Amygdala (tissue), 56 donors: ENCODE measurements at places on chromosomes 12 and 14.

- no peak for DNase-seq
These were observed 380.0 kb downstream of the LRFN5 start for GRCh38 chr14:41986700-41987099.

GRCh38 chr12:22477894-22478287, 66.5 kb downstream of the C2CD5 start:
- no peak for DNase-seq

GRCh38 chr14:29587761-29588470, 339.7 kb downstream of the PRKD1 start:
- no peak for DNase-seq

GRCh38 chr14:103646189-103646588, 17.2 kb downstream of the KLC1 start:
- no peak for DNase-seq

GRCh38 chr14:104875811-104876210, 10.7 kb downstream of the CEP170B start:
- DNase-seq, result no peak

GRCh38 chr14:92387578-92387977, 64.6 kb downstream of the SLC24A4 start:
- DNase-seq, result no peak

DNA sequence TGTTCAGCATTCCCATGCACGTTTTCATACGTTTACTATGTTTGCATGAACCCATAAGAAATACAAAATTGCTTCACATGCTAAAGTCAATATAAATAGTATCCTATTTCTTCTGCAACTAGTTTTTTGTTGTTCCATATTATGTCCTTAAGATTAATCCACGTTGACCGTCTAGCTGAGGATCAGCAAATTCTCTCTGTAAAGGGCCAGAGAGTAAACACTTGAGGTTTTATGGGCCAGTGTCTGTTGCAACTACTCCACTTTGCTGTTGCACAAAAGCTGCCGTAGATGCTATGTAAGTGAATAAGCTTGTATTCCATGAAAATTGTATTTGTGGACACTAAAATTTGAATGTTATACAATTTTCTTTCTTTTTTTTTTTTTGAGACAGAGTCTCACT, 21.1 kb upstream of the PITPNM2 start:
- no peak for DNase-seq

GRCh38 chr14:54396183-54396492, 669 bp upstream of the CDKN3 start:
- DNase-seq, result no peak

DNA sequence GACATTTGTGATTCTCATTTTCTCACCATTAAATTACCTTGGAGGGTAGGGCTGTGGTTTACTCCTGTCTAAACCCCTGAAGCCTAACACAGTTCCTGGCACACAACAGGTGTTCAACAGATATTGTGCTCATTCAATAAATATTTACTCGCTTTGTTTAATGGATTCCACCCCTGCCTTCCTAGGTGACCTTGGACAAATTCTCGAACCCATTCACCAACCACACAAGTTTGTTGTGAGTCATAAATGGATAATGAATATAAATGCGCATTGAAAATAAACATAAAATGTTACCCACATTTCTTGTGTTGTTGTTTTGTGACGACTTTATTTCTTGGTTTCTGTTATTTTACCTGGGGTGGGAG, 362 bp upstream of the TSFM start:
- no peak for DNase-seq

DNA sequence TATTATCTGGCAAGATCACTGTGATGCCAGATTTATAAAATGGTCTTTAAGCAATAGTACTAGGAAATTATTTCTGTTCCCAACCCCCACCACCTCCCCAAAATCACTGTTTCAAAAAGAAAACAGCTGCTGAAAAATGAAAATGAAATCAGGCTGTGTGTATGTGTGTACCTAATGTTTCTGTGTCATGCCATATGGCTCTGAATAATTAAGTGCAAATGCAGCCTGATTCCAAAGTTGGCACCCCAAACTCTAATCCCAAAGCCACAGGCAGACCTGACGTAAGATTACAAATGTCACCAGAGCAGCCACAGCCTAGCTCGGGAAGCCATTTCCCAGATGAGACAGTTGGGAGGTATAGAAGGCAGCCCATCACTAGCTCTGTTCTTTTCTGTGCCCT, 175.5 kb downstream of the MED13L start:
- DNase-seq, result no peak

- no peak for DNase-seq
These were observed 169.9 kb downstream of the DYRK2 start for GRCh38 chr12:67818459-67818903.

DNA sequence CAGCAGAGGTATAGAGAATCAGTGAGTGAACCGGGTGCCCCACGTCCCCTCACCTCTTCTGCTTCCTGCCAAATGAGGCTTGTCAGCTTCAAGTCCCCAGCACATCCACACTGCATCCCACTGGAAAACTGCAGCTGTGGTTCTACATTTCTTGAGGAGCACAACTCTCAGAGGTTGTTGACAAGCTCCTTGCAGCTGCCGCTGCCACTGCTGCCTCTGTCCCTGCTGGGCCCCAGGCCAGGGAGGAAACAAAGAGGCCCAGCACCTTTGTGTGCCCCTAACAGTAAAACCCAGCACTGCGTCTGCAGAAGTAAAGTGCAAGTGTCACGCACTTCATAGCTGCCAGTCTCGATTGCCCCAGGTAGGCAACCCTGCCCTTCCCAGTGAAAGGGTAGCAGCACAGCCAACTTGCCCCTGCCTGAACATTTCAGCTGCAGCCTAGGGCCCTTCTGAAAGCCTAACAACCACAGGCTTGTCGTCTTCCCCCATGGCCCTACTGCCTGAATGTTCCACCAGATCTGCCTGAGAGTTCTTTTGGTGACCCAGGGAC, 1162.1 kb upstream of the USP15 start:
- no peak for DNase-seq

GRCh38 chr14:77309131-77309530, 11.6 kb downstream of the POMT2 start:
- no peak for DNase-seq

DNA sequence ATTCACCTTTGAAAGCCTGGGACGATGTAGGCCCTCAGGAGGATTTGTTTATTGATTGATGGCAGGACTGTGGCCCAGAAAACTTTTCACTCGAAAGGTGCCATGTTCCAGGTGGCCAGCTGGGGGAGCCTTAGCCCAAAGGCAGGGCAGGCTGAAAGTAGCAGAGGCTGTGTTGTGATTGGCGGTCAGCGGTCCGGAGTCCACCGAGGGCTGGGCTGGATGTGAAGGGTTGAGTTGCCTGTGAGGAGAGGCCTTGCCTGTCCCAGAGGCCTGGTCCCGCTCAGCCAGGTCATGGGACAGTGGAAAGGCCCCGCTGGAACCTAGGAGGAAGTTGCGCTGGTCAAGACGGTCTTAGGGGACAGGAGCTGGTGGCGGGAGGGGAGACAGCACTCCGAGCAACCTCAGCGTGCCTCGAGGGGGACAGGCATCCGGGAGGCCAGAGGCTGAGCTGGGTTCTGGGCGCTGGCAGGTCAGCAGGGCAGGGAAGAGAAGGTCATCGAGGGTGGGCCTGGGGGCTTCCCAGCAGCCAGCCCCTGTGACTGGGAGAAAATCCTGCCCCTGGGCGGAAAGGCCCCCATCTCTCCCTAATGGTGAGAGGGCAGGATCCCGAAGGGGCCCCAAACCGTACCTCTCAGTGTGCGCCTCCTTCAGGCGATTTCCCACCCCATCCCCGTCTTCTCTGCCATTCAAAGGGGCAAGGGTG, 26.3 kb downstream of the CMA1 start:
- DNase-seq, result no peak

DNA sequence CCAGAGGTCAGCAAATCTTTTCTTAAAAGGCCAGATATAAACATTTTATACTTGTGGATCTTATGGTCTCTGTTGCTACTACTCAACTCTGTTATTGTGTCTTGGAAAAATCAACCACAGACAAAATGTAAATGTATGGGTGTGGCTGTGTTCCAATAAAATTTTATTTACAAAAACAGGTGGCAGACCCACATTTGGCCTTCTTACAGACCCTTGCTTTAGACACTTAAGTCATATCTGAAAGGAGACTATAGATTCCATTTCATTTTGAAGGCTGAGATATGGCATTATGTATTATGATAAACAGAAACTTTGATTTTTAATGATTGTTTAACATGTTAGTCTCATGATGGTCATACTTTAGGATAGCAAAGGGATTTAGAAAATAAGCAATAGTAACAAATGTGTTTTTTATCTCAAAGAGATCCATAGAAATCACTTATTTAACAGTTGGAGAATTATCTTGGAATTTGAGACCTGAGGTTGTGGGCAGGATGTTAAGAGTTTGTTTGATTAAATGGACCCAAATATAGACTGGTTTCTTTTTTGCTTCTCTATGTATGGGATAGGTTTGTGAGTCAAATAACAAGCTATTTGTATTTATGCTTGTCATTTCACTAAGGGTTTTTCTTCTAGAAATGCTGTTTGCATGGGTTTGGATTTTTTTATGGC, 51.2 kb downstream of the PPFIBP1 start:
- no peak for DNase-seq

GRCh38 chr12:52043386-52044212, 7.6 kb upstream of the NR4A1 start:
- peak; percentile 28 for DNase-seq

DNA sequence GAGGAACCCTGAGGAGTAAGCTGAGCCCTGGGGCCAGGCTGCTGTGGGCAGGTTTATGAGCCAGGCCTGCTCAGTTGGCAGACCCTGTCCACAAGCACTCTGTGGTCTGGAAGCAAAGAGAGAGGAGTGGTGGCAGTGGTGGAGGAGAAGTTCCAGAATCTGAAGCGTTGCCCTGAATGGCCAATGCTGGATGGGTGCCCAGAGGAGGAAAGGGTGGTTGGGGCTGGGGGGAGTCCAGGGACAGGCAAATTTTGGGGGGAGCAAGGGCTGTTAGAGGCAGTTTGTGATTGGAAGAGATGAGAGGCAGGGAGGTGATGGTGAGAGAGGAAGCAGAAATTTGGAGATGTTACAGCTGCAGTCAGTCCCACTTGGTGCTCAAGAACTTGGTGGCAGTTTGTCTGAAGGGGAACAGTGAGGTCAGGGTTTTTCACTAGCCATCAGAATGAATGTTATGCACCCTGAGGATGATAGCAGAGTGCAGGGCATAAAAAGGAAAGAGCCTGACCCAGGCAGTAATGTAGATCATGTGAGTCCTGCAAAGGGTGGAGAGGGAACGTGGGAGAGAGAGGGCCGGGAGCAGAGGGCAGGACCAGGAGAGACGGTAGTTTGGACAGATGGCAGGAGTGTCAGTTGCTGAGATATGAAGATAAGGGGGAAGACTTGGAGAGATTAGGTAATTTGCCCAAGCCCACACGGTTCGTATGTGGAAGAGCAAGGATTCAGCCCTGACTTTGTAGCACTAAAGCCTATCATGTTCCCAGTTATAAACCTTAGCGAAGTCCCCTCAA, 51.2 kb downstream of the GALNT8 start:
- DNase-seq, result no peak

DNA sequence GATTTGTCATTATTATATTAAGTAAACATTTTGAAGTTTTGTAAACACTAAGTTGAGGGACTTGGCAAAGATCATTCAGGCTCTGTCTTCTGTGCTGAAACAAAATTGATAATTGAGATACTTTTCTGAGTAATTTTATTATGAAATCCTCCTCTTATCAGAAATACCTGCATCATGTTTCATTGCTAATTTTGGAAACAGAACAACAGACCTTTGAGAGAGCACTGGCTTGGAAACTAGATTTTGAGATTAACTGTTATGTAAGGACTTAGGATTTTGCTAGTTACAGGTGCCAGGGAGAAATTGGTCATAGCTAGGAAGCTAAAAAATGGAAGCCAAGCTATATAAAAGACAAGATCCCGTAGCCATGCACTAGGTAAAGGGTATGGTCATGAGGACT, 201.7 kb upstream of the DCN start:
- DNase-seq, result no peak
